ENCODE measurements at places on chromosomes 6 and 20.
A peak's percentile ranks its signal among the peaks of the same experiment; 100 is the strongest.

DNA sequence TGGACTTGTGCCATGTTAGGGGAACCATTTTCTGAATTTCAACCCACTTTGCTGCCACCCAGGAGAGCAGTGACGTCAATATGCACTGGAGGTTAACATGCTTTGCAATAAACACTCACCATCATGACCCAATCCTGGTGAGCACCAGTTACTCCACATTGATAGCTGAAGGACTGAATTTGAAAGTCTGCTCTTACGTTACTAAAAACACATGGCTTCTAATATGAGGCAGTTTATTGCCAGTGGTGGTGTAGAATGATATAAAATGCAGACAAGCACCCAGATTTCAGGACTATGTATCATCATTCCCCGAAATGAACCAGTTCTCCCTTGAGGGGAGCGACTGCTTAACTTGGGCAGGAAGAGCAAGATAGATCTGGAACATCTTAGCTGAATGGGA is 23.8 kb downstream of the RFPL4B start:
- no peak for DNase-seq

DNA sequence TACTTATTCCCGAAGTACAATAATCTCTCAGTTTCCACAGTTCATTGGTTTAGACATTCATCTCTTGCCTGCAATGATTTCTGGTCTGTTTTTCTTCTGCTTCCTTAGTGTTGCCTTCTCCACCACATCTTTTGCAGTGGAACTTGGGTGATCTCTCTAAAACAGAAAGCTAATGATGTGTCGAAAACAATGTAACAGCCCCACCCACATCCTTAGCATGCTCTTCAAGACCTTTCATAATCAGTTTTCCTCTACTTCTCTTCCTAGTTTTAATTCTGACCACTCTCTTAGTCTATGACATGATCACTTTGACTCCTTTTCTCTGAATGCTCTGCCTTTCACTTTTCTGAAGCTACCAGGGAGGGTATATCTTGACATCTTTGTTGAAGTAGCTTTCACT is 1007.9 kb upstream of the CITED2 start:
- no peak for DNase-seq

DNA sequence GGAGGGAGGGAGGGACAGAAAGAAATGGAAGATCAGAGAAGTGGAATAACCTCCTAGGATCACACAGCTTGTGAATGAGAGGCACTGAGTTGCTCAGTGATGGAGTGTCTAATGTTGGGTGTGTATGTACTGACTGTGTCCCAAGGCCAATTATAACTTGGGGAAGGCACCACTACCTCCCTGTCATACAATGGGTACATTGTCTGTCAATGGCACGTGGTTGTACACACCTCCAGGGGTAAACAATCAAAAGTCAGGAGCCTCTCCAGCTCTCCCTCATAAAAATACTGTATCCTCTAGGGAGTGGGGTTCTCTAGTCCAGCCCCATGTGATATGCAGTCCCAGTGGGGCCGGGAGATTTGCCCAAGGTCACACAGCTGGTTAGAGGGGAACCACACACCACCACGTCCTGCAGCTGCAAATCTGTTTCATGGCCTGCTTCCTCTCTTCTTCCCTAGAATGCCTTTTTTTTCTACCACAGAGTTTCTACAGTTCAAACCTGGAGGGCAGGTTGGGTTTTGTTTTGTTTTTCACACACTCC is 112.5 kb downstream of the SNX5 start:
- DNase-seq: no peak

- peak; percentile 77 for DNase-seq
Measured at GRCh38 chr6:43724914-43725642, 37.5 kb upstream of the MRPS18A start.

DNA sequence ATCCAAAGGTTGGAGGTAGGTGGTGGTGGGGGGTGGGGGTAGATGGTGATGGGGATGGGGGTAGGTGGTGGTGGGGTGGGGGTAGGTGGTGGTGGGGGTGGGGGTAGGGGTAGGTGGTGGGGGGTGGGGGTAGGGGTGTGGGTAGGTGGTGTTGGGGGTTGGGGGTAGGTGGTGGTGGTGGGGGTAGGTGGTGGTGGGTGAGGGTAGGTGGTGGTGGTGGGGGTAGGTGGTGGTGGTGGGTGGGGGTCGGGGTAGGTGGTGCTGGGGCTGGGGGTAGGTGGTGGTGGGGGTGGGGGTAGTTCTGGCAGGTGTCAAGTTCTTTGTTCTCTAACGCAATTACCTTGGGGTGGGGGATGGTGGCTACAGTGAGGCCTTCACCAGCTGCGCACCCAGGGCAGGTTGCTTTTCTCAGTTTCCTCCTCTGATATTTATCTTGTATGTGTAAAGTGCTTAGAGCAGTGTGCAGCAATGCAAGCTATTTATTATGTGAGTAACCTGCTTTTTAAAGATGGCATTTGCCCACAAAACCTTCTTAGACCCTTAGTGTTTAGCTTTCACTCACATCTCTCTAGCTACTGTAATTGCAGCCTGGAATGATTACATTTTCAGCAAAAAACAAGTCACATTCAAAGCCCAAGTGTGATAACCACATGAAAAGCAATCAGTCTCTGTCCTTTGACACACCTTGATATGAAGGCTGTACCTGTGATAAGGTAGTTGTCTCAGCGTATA is 8.2 kb upstream of the CCDC167 start:
- DNase-seq: no peak

- no peak for DNase-seq
Measured at GRCh38 chr6:24861934-24862333, 63.2 kb upstream of the ARMH2 start.

GRCh38 chr6:158687506-158687905 is 37.7 kb downstream of the SYTL3 start:
- DNase-seq: no peak

- DNase-seq: no peak
Measured at GRCh38 chr6:75516757-75517156, 23.2 kb upstream of the FILIP1 start.

GRCh38 chr20:50632236-50632635 is 59.1 kb downstream of the RIPOR3 start:
- no peak for DNase-seq

DNA sequence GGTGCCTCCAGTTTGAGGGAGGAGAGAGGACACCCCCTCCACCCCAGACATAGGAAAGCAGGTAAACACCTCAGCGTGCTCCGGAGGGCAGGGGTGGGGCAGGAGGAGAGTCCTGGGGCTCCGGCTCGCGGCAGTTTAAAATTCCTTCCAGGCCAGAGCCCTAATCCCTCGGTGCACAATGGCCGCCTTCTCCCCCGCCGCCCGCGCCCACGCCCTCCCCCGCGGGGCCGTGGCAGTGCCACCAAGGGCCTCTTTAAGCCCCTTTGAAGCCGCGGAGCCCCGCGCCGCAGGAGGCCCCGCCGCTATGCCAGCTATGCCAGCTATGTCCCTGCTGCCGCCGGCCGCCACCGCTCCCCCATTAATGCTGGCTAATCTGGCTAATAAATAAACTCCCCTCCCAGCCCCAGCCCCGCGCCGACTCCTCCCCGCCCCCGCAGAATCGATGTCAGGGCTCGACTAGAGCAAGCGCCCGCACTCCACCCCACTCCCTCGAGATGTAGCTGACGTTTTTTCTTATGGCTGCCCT is 125.1 kb downstream of the MRPL14 start:
- no peak for DNase-seq

DNA sequence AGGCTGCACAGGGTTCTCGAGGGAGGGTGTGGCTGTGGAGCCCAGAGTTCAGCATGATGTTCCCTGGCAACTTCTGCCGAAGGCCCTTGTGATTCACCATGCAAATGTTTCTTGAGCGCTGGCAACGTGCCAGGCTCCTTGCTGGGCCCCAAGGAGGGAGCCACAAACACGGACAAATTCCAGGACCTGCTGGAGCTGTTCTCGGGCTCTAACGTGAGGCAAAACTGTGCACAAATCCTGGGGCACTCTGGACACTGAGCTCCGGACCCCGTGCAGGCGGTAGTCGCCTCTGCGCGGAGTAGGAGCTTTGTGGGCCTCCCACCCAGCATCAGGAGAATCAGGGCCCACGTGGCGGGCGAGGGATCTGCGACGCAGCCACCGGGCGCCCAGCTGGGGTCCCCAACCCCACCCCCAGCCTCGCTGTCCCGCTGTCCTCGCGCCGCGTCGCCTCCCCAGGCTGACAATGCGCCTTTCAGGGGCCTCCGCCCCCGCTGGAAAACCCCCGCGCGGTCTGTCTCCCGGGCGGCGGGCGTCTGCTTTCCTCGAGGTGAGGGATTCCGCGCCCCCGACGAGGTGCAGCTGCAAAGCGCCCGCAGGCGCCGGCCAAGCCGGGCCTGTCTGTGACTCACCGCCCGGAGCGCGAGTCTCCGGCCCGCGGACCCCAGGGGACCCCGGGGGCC is 31.7 kb upstream of the SCUBE3 start:
- DNase-seq: no peak

GRCh38 chr6:13038315-13038714 is 290.0 kb downstream of the TBC1D7 start:
- DNase-seq: no peak

DNA sequence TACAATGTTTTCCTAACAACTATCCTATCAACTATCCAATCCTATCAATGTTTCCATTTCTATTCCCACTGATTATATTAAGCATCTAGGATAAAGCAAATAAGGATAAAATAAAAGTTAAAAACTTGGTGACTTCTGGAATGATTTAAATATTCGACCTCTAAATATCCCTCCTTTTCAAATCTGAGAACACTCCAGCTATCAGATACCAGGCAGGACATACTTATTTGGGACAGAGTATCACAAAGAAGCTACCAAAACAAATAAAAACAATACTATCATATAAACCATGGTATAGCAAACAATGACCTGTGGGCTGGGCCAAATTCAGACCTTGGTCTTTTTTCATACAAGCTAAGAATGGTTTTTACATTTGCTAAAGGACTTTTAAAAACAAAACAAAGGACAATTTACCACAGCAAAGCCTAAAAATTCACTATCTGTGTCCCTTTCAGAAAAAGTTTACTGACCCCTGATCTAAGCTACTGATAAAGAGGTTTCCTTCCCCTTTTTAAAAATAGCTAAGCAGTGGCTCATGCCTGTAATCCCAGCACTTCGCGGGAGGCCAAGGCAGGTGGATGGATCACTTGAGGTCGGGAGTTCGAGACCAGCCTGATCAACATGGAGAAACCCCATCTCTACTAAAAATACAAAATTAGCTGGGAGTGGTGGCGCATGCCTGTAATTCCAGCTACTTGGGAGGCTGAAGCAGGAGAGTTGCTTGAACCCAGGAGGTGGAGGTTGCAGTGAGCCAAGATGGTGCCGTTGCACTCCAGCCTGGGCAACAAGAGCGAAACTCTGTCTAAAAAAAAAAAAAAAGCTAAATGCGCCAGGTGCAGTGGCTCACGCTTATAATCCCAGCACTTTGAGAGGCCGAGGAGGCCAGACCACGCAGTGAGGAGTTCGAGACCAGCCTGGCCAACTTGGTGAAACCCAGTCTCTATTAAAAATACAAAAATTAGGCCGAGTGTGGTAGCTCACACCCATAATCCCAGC is 6.0 kb downstream of the NUP153 start:
- no peak for DNase-seq

- no peak for DNase-seq
Measured at GRCh38 chr20:6651016-6651415, 116.5 kb upstream of the BMP2 start.

DNA sequence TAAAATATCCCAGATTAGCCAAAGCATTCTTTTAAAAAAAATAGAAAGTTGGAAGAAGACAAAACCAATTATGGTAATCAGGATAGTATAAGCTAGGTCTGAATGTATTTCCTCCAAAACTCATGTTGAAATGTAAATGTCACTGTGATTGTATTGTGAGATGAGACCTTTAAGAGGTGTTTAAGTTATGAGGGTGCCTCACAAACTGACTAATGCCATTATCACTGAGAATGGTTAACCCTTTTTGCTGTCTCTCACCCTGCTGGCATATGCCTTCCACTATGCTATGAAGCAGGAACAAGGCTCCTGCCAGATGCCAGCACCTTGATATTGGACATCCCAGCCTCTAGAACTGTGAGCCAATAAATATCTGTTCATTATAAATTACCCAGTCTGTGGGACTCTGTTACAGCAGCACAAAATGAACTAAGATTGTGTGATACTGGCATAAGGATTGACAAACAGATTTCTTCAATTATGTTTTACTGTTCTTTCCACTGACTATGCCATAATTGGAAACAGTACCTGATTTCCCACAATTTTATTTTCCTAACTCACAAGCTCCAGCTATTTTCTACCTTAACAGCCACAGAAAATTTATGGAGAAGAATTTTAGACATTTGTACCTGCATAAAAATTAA is 63.8 kb downstream of the IBTK start:
- DNase-seq: no peak

GRCh38 chr6:144063246-144063743 is 32.1 kb downstream of the SF3B5 start:
- DNase-seq: no peak

GRCh38 chr20:19451923-19452295 is 239.5 kb downstream of the SLC24A3 start:
- no peak for DNase-seq

DNA sequence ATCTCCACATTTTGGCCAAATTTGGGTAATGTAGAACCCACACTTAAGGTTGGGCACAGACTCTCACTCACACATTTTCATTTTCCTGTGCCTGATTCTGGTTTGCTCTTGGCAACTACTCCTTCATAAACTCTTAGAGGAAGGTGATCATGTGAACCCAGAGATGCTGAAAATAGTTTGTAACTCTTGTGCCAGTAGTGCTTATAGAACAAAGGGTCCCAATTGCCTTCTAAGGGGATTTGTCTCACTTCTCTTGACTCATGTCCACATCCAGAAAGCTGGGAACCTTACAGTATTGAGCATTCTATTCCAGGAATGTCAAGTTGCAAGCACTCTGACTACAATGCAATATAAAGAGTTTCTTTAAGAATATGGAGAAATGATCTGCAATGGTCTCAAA is 62.0 kb upstream of the TASP1 start:
- no peak for DNase-seq

DNA sequence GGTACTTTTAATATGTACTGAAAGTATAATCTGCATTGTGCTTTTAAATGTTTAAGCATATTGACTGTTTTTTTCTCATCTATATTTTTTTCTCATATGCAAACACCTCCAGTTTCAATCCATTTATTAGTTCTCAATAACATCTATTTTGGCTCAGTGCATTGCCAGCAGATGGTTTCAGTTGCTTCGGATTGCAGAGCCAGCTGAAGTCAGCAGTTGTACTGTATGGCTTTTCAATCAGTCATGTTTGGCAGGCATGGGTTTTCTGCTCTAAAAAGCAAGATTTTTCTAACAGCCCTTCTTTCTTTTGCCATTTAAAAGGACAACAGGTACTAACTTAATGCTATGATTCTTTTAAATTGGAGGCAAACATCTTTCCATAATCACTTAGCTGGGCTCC is 121.2 kb downstream of the CD109 start:
- no peak for DNase-seq

DNA sequence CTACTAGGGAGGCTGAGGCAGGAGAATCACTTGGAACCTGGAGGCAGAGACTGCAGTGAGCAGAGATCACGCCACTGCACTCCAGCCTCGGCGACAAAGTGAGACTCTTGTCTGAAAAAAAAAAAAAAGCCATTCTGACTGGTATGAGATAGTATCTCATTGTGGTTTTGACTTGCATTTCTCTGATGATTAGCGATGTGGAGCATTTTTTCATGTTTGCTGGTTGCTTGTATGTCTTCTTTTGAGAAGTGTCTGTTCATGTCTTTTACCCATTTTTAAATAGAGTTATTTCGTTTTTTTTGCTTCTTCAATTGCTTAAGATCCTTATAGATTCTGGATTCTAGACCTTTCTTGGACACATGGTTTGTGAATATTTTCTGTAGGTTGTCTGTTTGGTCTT is 103.5 kb upstream of the SIM1 start:
- no peak for DNase-seq
